ENCODE measurements at places on chromosomes 13 and 19.

GRCh38 chr13:39132286-39133230 is 94.3 kb downstream of the NHLRC3 start:
- DNase-seq = no peak

DNA sequence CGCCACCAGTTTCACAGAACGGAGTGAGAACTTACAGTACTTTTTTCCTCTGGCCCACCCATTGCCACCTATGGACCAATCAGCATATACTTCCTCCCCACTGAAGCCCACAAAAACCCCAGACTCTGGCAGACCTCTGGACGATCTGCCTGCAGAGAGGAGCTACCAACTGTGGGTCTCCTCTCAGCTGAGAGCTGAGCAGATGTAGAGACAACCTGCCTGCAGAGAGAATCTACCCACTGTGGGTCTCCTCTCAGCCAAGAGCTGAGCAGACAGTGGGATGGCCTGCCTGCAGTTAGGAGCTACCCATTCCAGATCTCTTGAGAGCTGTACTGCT is 69.7 kb downstream of the PIBF1 start:
- no peak for DNase-seq

DNA sequence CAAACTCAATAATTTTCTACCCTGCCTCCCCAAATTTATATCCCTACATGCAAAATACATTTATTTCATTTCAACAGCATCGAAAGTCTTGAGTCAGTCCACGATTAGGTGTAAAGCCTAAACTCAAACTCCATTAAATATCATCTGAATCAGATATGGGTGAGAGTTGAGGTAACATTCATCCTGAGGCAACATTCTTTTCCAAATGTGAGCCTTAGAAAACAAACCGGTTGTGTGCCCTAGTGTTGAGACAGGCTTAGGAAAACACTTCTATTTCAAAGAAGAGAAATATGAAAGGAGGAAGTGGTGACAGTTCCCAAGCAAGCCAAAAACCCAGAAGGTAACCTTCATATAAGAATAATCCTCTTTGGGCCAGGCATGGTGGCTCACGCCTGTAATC is 12.1 kb upstream of the ZNF441 start:
- no peak for DNase-seq

DNA sequence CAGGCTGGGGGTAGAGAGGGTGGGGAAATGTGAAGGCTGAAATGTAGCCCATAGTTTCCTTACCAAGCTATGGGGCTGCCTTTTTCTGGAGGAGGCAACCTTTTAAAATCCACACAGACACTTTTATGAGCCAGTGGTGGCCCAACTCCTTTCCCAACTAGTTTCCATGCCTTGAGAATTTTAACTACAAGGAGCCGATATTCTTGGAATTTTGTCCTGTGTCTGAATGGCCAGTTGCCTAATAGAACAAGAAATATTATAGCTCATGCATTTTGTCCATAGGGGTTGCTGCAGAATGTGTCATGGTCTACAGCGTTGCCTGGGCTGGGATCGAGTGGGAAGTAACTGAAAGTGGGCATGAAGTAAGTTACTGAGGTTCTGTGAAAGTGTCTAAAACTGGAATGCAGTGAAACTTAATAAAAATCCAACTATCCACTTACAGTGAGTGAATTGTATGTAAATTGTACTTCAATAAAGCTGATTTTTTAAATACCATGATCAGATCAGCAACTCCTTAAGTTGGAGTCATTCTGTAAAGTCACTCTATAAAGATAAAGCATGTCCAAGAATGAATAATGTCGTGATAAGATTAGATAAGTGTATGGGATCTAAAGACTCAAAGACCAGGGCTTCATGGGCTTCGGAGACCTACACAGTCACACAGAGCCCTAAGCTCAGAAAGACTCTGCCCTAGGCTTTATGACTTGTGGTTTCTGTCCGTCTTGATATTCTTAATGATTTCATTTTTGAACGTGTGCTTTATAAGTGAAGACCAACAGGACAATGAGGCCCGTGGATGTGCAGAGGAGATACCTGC is 122.6 kb upstream of the FNDC3A start:
- DNase-seq = no peak

DNA sequence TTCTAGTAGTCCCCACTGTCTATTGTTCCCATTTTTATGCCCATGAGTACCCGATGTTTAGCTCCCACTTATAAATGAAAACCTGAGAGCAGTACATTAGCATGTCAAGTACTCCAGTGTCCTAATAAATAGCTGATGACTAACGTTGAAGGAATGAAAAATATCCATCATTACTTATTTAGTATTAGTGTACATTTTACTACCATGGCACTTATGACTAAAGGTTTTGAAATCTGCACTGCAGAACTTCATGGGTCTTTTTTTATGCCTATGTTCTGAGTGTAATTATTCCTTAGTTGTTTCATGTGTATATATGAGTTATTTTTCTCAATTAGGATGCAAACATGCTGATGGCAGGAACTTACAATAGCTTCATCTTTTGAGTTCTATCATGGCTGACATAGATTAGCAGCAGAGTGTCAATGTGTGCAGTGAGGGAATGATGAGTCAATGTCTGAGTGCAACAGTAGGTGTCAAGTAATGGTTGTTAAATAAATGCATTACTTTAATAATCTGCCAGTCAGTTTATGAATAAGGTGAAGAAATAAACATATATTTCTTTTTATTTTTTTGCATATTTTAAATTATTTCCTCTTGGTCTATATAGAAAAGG is 188.4 kb downstream of the ITGBL1 start:
- no peak for DNase-seq

DNA sequence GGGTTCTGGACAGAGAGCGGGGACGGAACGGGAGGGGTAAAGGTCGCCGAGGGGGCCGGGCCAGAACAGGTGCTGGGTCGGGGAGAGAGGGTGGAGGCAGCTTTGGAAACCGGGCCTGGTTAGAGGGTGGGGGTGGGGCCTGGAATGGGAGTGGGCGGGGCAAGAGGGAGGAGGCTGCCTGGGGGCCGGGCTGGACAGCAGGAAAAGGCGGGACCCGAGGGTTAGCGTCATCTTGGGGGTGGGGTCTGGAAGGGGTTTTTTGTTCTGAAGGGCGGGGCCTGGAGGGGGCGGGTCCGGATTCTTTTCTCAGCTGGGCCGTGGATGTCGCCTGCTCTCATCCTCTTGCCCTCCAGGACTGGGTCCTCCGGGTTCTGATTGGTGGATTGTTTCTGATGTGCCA is 4.3 kb upstream of the ZNF813 start:
- DNase-seq = no peak

GRCh38 chr19:35498984-35499527 is 8.8 kb upstream of the KRTDAP start:
- no peak for DNase-seq

DNA sequence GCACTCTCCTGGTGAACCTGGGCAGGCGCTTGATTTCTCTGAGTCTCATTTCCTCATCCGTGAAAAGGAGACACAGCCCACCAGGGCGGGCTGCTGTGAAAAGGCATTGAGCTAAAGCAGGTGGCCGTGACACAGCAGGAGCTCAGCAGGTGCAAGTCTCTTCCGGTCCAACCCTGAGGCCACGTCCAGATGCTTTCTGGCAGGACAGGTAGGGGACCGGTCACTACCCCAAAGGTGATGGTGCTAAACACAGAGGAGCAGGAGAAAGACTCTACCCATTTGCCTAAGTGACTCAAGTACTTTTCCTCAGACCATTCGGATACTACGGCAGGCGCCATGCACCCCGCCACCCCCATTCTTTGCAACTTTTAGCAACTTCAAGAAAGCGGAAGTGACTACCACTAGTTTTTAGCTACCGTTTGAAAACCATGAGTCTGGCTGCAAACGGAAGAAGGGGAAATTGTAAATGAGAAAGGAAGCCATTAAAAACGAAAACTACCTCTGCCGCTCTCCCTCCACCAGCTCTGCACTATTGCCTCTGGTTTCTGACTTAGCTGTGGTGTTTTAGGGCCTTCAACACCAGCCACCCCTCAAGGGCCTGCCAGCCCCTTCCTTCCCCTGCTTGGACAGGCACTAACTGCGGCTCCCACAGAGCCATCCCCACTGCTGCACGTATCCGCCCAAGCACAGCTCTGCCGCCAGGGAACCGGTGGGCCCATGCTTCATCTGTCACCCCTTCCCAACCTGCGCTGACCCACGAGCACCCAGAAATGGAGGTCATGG is 4.8 kb downstream of the PPP6R1 start:
- DNase-seq = peak; percentile 96

DNA sequence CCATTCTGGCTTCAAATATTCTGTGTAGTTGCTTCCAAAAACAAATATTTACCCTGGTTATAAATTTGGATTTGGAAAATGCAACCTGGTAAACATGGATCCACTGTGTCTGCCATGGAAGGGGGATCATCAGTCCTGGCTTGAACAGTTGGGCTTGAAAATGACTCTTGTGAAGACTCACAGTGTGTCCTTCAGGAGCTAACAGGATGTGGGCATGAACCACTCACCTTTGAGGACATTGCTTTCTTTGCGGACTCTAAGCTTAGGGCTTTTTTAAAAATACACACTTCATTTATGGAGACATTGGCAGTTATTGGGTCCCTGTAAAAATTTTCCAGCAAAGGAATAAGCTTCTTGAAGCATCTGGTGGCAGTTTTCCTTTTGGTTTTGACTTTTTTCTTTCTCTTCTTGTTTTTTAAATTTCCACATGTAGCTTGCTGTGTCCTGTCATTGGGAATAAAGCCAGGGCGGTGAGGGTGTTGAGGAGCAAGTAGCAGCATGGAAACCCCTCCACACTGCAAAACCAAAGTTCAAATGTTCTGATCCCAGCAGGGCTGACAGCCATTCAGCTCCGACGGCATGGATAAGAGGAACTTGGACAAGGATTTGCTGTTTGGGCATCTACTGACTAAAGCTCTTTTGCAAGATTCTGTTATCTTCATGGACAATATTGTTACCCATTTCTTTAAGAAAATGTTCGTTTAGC is 39.5 kb upstream of the SERP2 start:
- DNase-seq = no peak

DNA sequence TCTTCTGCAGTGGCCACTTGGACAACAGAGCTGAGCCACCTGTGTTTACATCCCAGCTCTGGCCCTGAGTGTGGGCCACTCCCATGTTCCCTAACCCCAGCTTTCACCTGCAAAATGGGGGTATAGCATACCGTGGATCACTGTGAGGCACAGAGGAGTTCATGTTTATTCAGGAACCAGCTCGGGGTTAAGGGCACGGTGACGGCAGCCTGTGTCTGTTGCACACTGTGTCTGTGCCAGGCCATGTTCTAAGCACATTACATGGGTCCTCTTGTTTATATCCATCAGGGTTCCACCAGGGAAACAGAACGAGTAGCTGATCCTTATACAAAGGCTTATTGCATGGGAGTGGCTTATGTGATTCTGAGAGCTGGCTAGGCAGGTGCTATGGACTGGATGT is 14.0 kb upstream of the IGLON5 start:
- DNase-seq = no peak

DNA sequence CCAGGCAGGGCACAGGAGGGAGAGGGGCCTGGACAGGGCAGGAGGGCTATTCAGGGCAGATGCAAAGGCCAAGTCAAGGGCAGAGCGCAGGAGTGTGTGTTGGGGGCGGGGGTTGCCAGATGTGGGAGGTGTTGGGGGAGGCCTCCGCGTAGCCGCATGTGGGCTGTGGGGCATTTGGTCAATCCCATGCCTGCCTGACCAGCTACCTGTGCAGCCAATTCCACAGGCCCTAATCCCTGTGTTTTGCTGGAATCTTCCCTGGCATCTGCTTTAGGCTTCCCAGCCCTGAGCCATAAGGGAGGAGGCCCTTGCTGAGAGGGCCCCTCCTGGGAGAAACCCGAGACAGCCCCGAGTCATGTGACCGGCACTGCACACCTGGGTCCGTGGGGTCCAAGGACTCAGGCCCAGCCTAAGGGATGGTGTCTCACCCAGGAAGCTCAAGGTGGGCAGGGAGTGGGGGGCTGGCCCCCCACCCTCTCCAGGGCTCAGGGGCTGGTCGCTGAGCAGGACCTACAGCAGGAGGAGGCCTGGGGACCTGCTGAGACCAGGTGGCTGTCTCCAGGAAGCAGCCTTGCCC is 20.3 kb downstream of the RFX1 start:
- no peak for DNase-seq

DNA sequence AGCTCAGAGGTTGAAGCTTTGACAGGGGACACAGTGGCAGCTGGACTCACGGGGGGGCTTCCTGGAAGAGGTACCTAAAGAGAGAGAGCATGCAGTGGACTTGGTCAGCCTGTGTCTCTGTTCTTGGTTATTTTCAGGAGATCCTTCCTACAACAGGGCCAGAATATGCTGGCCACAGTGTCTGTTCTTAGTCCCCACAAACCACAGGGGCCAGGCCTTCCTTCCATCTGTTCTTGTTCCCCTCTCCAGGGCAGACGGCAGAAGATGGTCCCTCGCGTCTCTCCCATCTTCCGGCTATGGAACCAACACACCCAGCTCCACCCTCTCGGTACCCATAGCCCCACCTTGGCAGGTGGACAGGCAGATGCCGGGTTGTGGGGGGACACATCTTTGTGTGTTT is 24.8 kb downstream of the MAST3 start:
- no peak for DNase-seq

DNA sequence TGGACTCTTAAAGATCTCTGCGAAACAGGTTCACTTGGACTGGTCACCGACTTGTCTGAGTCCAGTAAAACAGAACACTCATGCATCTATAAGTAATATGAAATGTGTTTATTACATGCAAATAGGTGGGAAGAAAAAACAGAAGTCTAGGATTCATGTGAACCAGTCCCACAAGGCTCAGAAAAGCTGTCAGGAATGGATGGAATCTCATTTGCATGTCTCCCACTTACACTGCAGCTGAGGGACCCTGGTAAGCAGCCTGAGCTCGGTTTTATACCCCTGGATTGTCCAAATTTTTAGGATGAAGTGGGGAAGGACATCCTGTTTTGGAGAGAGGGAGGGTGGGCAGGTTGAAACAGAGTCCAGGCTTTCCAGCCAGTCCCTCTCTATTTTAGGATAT is 1545.1 kb upstream of the PCDH20 start:
- DNase-seq = no peak

DNA sequence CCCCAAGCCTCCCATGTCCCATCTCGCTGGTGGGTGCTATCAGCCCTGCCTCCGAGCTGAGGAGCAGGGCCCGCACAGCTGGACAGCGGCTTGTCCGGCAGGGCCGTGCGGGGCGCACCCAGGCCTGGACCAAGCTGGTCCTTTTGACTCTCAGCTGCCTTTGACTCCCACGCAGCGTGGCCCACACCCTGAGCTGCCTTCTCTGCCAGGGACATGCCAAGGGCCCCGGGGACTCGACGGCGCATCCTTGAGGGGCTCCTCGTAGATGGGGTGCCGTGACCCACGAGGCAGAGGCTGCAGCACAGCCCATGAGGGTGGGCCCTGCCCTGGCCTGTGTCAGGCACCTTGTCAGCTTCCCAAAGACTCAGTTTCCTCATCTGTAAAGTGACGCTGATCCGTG is 38.8 kb upstream of the F7 start:
- DNase-seq = no peak

DNA sequence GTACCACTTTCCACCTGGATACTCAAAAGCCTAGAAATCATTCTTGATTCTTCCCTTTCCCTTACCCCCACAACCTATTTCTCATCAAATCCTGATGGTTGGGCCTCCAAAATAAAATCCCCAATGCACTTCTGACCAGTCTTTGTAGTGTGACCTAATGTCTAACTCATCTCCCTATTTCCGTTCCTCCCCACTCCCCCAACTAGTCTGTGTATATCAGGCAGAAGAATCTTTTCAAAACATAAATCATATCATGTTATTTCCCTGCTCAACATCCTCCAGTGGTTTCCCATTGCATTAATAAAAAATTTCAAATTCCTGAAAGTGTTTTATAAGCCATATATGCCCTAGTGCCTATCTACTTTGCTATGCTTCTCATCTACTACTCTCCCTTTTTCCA is 17.7 kb downstream of the CCDC122 start:
- no peak for DNase-seq

GRCh38 chr13:103184413-103184812 is 118.2 kb upstream of the SLC10A2 start:
- no peak for DNase-seq
